ELR (cell line): ENCODE measurements at places on chromosomes 2 and 18.

GRCh38 chr2:84901593-84902120, 3.8 kb upstream of the TMSB10 start:
- DNase-seq = peak; percentile 63

GRCh38 chr2:219277703-219278654, 1.2 kb upstream of the DNAJB2 start:
- DNase-seq = peak; percentile 84

GRCh38 chr2:88563129-88563528, 64.1 kb downstream of the EIF2AK3 start:
- no peak for DNase-seq

GRCh38 chr2:219630770-219631405, 3.5 kb downstream of the SLC4A3 start:
- DNase-seq = no peak

GRCh38 chr2:181250691-181251090, 206.5 kb upstream of the ITGA4 start:
- peak; percentile 4 for DNase-seq

GRCh38 chr2:218039171-218039570, 29.9 kb upstream of the RUFY4 start:
- DNase-seq = peak; percentile 70

DNA sequence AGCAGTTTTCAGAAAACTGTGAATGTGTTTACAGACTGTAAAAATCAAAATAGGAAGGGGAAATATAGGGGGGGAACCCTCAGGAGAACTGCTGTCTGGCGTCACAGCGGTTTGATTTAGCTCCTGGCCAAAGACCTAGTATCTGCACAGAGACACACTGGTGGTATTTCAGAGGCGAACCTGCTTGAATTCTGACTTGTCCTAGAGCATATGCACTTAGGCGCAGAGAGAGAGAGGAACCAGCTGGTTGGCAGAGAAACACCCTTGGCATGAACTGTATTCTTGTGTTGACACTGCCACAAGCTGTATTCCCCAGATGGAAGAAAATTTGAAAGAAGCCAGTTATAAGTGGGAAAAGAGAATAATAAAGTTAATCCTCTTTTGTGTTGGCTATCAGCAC, 506.5 kb upstream of the NRP2 start:
- DNase-seq = no peak

- no peak for DNase-seq
Measured at GRCh38 chr2:213157242-213157641, 5.8 kb upstream of the IKZF2 start.
